ENCODE measurements at places on chromosomes 3 and 15.

GRCh38 chr3:53137221-53137620 lies 7.0 kb upstream of the RFT1 start:
- no peak for DNase-seq

- DNase-seq = no peak
Measured at GRCh38 chr3:171251835-171252234, 208.4 kb downstream of the TNIK start.

DNA sequence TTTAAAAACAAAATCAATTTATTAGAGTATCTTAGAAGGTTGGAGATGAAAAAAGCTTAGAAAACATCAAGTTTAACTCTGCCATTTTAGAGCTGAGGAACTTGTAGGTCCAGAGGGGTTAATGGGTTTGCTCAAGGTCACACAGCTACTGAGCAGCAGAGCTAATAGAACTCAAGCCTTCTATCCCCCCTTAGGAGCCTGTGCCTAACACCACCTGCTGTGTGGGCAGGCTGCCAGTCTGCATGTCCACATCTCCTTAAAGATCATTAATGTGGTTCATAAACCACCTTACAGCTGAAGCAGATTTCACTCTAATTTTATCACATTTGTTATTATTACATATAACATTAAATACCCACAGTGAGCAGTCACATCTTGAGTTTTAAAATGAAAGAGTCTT lies 14.1 kb upstream of the SLC35G2 start:
- no peak for DNase-seq

DNA sequence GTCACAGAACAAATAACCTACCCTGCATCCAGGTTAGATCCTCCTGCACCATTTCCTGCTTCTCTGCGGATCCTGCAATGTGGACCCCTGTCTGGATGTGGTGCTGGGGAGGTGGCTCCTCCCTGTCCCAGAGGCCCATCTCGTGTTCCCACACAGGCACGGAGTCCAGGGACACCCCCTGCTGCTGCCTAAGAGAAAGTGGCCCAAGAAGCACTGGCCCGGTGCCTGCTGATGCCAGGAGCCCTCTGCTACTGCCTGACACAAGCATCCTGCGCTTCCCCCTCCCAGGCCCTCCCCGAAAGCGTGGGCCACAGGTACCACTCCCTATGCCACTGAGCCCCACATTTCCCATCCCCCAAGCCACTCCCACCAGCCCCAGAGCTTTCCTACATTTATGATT lies 48.6 kb downstream of the ZNF445 start:
- no peak for DNase-seq

DNA sequence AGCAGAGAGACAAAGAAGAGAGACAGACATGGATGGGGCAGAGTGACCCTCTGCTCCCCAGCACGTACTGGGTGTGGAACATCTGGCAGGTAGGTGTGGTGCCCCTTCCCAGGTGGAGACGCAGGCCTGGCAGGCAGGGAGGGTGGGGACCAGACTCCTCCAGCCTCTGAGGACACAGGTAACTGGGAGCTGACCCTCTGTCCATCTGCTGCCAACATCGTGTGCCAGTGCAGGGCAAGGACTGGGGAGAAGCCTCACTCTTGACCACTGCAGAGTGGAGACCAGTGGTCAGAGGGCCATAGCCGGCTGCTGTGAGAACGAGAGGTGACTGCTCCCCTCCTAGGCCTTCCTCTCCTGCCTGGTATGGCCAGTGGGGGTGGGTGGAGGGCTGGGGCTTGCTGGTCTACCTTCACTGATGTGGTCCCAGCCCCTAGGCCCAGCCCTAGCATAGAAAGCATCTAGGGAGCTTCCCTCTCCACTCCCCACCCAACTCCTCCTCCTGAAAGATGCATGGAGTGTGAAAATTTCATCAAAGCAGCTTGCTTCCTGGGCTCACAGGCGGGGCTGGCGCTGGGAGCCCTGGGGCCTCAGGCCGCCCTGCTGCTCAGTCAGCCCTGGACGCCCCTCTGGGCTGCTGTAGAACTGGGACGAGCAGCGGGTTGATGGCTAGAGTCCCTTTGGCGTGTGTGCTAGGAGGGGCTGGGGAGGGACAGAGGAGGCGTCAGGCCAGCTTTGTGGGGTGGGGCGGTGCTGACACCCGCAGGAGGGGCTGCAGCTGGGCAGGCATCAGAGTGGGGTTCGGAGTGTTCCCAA lies 90.3 kb downstream of the PLXNA1 start:
- no peak for DNase-seq

DNA sequence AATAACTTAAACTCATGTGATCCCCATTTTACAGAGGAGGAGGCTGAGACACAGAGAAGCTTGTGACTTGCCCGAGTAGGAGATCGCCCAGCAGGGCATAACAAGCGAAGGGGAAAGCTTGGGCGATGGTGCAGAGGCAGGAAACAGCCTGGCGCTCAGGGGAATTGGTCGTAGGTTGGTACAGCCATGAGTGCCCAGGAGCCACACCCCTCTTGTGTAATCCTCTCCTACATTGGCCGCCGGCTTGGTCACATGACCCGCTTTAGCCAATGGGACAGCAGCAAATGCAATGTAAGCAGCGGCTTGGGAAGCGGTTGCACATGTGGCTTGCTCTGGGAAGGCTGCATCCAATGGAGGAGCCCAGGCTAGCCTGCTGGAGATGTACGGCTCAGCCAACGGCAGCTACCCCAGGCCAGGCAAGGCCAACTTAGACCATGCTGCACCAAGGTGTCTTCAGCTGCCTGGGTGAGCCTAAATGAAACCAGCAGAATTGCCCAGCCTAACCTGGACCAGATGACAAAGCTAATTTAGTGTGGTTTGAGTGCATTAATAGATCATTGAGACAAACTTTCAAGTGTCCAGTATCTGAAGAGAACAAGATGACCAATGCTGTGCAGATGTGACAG lies 50.3 kb upstream of the SLC6A6 start:
- DNase-seq = no peak

- DNase-seq = peak; percentile 27
Measured at GRCh38 chr3:73036694-73037591, 24.5 kb upstream of the EBLN2 start.

DNA sequence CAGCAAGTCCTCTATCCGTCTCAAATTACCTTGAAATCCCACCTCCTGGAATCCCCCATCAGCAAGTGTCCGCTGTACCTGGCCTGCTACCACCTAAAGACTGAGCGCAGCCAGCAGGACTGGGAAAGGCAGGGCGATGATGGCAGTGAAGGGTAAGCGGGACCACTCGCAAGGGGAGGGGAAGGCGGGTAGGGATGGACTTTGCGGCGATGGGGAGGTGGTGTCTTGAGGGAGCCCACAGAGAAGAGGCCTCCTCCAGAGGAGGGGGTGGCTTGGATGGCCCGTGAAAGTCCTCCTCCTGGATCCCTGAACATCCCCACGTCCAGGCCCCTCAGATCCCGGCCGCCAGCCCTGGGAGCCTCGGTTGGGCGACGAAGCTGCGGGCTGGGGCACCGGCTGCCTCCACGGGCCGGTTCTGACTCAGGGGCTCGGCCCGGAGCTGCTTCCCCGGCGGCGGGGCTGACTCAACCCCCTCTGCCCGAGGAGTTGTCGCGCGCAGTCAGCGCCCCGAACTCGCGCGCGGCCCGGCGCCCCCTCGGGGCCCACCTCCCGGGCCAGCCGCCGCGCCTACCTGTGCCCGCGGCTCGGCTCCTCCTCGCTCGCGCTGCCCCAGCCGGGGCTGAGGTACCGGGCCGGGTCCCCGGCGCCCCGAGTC lies 512 bp downstream of the LARP6 start:
- DNase-seq = no peak

DNA sequence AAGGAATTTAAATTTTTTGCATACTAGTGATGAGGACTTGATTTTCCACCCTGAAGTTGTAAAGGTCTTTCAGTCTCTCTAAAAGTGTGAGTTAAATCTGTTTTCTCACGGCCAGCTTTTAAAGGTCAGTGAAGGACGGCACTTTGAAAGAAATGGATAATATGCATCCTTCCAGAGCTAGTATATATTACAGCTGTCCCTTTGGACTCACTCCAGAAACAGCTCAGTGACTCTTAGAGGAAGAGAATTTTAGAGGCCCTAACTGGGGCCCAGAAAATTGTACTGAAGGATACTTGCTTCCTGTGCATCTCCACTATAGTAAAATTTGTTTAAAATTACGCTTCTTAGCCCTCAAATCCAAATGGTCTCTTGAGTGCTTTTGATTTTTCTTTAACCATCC lies 41.6 kb downstream of the PIK3CA start:
- DNase-seq = no peak

DNA sequence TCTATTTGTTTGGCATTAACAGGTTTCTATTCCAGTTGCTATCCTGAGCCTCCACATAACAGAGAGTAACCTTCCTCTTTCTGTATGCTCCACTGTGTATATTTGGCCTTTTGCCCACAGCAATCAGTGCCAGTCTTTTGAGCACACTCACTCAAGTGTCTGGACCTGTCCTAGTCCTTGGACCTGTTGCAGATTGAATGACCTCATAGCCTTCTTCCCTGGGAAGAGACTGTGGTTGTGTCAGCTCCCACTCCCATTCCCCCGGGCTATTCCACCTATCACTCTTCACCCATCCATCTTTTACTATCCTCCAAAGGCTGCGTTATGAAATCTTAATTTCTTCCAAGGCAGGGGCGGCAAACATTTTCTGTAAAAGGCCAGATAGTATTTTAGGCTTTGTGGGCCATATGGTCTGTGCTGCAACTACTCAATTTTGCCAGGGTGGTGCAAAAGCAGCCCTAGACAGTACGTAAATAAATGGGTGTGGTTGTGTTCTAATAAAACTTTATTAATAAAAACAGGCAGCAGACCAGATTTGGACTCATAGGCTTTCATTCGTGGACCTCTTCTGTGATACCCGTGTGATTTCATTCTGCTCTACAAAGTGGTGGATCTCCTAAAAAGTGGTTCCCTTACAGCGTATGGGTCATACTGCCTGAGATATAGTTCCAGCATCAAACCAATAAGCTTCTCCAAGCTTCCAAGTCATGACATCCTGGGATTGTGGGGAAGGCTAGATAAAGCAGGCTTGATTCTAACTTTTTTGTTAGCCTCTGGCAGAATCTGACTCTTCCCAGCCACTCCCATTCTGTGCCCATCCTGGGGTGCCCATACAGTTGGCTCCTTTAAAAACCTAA lies 57.4 kb downstream of the CDAN1 start:
- DNase-seq = no peak

GRCh38 chr15:64865126-64865997 lies 23.6 kb downstream of the PLEKHO2 start:
- DNase-seq = no peak

GRCh38 chr15:39628144-39628508 lies 47.2 kb downstream of the THBS1 start:
- DNase-seq = no peak

GRCh38 chr15:76065793-76066192 lies 6.0 kb downstream of the TMEM266 start:
- no peak for DNase-seq

DNA sequence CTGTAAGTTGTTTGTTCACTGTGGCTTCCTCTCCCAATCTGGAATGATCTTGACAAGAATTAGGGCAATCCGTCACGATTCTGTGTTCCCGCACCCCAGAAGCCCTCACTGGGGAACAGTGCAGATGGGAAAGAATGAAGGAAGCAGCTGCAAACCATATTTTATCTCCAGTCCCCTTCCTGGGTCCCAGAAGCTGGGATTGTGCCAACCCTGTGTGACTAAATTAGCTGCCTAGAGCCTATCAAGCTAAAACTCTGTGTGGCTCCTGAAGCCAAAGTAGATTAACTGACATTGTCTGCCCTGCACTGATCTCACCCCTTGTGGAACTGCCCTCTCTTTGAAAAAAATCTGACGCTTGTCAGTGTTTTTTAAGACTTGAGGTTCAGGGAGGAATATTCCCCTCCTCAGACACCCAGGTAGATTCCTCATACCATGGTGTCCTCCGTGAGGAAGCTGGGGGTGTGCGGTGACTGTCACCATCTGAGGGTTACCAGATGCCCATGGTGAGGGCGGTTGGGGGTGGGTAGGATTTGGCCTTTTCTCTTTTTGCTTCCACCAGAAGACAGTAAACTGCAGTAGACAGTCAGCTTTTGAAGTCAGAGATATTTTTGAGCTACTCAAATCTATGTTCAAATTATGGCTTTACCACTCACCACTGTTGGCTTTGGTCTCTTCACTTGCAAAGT lies 358.3 kb upstream of the TPM1 start:
- DNase-seq = no peak

- no peak for DNase-seq
Measured at GRCh38 chr3:173954647-173955046, 557.1 kb downstream of the NLGN1 start.

DNA sequence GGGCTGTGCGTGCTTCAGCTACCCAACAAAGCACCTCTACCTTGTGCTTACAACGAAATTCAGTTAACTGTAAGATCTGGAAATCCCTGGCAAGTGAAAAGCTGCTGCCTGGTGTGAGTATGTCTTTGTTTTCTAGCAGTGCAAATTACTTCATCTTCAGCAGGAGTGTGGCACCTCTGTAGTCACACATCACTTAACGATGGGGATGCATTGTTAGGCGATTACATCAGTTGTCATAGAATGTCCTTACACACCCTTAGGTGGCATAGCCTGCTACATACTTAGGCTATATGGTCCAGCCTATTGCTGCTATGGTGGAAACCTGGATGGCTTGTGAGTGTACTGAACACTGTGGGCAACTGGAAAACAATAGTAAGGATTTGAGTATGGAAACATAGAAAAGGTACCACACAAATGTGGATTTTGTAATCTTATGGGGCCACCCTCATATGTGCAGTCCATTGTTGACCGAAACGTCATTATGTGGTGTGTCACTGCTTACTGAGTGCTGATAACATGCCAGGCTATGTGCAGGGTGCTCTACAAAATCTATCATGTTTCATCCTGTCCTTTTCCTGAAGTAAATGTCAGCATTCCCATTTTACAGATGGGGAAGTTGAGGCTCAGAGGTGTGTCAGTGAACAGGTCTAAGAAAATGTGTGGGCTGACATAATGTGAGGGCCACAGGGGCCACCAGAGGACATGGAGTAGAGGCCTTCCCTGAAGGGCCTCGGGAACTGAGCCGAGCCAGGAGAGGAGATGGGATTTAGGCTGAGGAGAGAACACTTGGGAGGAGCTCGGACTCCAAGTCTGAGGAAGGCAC lies 173.5 kb downstream of the VGLL4 start:
- no peak for DNase-seq

DNA sequence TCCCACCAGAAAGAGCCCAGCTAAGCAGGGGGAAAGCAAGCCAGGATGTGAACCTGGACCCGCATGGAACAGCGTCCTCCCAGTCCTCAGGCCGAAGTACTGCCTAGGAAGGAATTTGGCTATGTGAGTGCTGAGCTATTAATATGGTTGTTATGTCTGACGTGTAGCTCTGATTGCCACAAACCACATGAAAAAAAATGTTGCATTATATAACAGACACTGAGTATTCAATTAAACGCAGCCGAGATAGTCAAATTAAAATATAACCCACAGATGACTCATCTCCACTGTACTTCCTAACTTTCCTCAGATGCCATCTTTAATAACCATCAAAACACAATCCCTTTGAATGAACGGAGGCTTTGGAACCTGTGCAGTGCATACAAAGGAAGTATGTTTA lies 111.1 kb downstream of the GABRB3 start:
- no peak for DNase-seq

- no peak for DNase-seq
Measured at GRCh38 chr3:59372346-59372745, 322.5 kb upstream of the CFAP20DC start.

DNA sequence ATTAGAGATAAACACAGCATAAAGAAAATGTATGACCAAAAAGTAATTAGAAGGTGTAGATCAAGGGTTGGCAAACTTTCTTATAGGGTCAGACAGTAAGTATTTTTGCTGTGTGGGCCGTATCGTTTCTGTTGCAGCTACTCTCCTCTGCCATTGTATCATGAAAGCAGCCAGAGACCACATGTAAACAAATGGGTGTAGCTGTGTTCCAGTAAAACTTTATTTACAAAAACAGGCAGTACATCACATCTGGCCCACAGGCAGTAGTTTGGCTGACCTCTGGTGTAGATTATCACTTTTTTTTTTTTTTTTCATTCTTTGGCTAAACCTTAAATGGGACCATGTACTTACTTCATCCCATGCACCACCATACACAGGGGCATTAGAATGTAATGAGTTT lies 190.8 kb downstream of the MBNL1 start:
- DNase-seq = no peak
